Muscle of leg (tissue), 16 donors: ENCODE measurements at places on chromosomes 6 and 20. TPM values are rescaled to one million over a fixed set of nuclear protein-coding genes. Genes with fewer than 3 reads are reported as not detected.

GRCh38 chr6:119227377-119227776 is 122.2 kb downstream of the MAN1A1 start:
- no peak for DNase-seq
- no peak overlapping the region for H3K4me3 ChIP-seq
- no peak overlapping the region for H3K27ac ChIP-seq

GRCh38 chr6:21861942-21862341 is 268.4 kb downstream of the SOX4 start:
- no peaks in the 10 kb centered on the region for H3K4me1 ChIP-seq
- H3K27ac ChIP-seq, result no peak overlapping the region
- no peaks in the 10 kb centered on the region for H3K27me3 ChIP-seq
- no peaks in the 10 kb centered on the region for H3K36me3 ChIP-seq

DNA sequence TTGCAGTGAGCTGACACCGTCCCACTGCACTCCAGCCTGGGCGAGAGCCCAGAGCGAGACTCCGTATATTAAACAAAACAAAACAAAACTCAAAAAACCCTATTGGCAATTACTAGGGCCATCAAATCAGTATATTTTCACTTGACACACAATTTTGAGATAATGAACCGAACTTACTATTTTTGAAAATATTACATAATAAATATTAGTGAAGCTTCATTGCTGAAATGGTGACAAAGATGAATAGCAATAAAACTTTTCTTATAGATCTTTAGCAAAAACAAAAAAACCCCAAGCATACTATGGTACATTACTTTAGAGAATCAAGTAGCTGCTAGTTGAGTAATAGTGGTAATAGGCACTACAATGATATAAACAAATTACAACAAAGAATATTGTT is 113.0 kb downstream of the ATG5 start:
- H3K4me3 ChIP-seq, result no peak overlapping the region
- H3K4me1 ChIP-seq, result no peaks in the 10 kb centered on the region
- no peaks in the 10 kb centered on the region for H3K27me3 ChIP-seq
- H3K27ac ChIP-seq, result no peak overlapping the region

DNA sequence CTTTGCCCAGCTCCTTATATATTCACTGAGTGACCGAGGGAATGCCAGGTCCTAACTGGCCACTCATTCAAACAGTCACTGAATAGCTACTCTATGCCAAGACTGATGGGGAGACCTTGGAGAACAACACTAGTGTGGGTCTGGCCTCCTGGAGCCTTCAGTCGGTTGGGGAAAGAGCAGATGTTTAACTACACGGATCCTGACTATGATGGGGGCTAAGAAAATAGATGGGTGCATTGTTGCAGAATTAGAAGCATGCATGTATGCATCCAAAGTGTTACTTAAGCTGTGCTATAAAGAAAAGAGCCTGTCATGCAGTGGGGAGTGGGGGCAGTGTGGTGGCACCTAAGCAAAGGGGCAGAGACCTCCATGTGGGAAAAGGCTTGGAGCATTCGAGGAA is 6.5 kb downstream of the FKBP1A start:
- H3K27ac ChIP-seq, result no peak overlapping the region
- no peak for DNase-seq
- no peaks in the 10 kb centered on the region for H3K27me3 ChIP-seq
- H3K36me3 ChIP-seq, result peaks cover 19% of the 10 kb centered on the region
- H3K4me1 ChIP-seq, result peaks cover 43% of the 10 kb centered on the region

Gene ARHGAP40
- under 0.01 TPM for total RNA-seq

Gene HSP90AB1
- 1,001 TPM for total RNA-seq

Gene C6orf141
- 1.7 TPM for total RNA-seq

Gene EFCAB8
- 0.22 TPM for total RNA-seq

Gene MYH7B
- total RNA-seq, result 21.7 TPM

DNA sequence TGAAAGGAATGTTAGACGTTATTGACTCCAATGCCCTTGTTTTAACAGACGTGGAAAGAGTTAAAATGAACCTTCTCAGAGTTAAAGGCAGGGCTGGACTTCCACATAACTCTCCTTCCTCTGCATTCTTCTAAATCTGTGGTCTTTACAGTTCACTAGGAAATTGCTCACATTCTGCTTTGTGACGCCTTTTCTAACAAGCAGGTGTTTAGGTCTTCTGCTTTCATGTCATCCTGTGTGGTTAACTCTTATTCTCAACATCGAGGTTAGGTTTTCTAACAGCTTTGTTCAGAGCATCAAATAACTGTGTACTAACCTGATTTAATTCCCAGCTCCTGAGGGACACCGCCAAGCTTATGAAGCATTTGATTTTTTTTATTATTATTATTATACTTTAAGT is 81.3 kb upstream of the NT5E start:
- H3K27me3 ChIP-seq, result no peaks in the 10 kb centered on the region
- H3K4me3 ChIP-seq, result no peak overlapping the region
- no peak for DNase-seq
- no peaks in the 10 kb centered on the region for H3K36me3 ChIP-seq
- no peak overlapping the region for H3K27ac ChIP-seq
- no peaks in the 10 kb centered on the region for H3K4me1 ChIP-seq

Gene CAP2
- total RNA-seq, result 56.3 TPM

DNA sequence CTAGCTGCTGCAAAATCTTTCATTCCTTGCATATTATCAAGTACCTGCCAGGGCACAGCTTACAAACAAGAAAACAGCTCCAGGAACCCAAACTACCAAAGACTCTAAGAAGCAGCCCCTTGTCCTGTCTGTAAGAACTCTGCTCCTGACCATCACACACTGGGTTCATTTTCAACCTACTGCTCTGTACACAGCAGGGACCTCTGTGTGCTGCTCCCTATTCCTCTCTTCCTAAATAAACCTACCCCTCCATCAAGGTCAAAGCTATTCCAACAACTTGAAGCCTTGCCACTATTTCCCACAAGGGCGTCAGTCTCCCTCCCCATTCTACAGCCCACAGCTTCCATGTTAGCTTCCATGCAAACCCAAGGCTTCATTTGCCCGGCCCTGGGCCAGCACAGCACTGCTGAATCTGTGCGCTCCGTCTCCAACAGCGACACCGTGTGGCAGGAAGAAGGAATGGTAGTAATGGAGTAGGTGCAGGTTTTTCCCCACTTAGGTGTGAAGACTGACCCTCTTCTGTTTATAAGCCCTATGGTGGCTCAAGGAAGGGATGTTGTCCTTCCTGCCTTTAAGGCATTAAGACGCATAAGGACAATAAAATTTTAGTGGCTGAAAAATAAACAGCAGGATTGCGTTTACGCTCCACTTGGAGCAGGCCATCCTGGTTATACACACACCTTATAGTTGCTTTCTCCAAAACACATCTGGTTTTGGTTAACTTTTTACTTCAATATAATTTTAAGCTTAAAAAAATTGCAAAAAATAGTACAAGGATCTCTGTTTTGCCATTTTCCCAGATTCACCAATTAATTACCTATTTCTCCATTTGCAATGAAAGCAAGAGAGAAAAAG is 115.2 kb upstream of the NXT1 start:
- no peaks in the 10 kb centered on the region for H3K27me3 ChIP-seq
- H3K36me3 ChIP-seq, result no peaks in the 10 kb centered on the region
- peaks cover 9% of the 10 kb centered on the region for H3K4me1 ChIP-seq
- DNase-seq, result peak; percentile 61
- peak overlapping the region; percentile 9 for H3K27ac ChIP-seq

Gene DSP
- 1.4 TPM for total RNA-seq
